Suppressor macrophage treated with lipopolysaccharide for 4 hours (primary cell): ENCODE measurements at places on chromosomes 13 and 19.

DNA sequence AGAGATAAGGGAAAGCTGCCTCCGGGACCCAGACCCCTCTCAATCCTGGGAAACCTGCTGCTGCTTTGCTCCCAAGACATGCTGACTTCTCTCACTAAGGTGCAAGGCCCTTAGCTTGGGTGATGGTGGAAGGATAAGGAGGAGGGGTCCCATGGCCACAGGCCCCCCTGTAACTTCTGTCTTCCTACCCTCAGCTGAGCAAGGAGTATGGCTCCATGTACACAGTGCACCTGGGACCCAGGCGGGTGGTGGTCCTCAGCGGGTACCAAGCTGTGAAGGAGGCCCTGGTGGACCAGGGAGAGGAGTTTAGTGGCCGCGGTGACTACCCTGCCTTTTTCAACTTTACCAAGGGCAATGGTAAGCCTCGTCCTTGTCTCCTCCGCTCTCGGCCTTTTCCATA is 2.0 kb downstream of the CYP2F1 start:
- DNase-seq, result no peak

GRCh38 chr19:42762789-42763188 is 2.7 kb downstream of the PSG8 start:
- DNase-seq, result no peak

- DNase-seq, result no peak
These were observed 8.7 kb downstream of the FIZ1 start for GRCh38 chr19:55590617-55591016.

- DNase-seq, result peak; percentile 57
These were observed 29.9 kb upstream of the FAM124A start for GRCh38 chr13:51192348-51192747.

- DNase-seq, result no peak
These were observed 21.1 kb downstream of the PPP1R37 start for GRCh38 chr19:45114116-45114515.

- peak; percentile 73 for DNase-seq
These were observed 767 bp upstream of the GPR18 start for GRCh38 chr13:99258946-99259345.

DNA sequence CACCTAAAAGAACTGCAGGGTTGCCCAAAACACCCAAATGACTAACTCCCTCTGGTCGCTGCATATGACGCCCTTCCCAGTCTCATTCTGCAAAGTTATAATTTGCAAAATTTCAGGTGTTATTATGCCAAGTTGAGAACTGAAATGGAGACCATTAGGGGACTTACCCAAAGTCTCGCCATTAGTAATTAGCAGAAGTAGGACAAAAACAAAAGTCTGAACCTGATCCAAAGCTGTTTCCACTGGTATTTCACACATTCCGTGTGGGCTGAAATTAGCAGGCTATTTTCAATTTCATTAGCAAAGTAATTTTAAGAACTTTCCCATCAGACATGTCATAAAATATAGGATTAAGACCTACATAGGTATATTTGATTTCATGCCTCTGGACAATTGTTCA is 6.8 kb downstream of the RUBCNL start:
- DNase-seq, result no peak

DNA sequence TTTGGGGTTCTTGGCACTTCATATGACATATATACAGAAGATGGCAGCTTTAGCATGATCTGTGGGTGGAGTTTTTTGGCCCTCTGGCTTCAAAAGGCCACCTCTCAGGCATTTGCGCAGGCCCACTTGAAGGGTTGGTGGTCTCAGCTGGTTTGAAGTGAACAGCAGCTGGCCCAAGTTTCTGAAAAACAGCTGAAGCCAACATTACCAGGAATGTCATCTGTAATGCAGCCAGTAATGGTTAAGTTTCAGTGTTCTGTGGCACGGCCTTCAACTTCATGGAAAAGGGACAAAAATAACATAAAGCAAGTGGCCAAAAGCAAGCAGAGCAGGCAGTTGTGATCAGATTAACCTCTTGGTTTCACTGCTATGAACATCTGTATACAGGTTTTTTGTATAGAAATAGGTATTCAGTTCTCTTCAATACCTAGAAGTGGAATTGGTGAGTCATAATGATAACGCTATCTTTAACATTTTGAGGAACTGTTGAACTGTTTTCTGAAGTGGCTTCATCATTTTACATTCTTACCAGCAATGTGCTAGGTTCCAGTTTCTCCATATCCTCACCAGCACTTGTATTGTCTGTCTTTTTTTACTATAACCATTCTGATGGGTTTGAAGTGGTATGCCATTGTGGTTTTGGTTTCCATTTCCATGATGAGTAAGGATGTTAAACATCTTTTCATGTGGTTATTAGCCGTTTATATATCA is 245.4 kb downstream of the SHISA2 start:
- no peak for DNase-seq

DNA sequence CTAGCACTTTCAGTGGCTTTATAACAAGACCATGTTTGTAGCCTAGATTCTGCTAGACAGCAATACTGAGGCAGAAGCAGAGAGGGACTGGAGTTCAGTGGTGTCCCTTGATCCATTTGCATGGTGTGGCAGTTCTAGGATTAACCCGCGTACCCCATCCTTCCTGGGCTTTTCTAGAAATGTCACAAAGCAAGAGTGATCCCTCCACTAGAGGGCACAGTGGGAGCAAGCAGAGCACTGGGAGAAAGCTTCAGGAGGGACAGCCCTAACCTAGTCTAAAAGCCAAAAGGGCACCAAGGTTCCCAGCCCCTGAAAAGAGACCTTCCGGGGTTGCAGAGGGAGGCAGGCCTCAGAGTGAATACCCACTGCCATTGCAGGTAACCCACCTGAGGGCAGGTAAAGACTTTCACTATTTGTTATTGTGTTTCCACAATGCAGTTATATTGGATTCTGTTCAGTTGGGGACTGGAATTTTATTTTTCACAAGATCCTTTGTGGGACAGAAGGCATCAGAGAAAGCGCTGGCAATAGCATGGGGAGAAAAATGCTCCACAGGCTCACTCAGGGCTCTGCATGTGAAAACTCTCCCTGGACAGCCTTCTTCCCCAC is 170.6 kb downstream of the FLT1 start:
- peak; percentile 81 for DNase-seq

DNA sequence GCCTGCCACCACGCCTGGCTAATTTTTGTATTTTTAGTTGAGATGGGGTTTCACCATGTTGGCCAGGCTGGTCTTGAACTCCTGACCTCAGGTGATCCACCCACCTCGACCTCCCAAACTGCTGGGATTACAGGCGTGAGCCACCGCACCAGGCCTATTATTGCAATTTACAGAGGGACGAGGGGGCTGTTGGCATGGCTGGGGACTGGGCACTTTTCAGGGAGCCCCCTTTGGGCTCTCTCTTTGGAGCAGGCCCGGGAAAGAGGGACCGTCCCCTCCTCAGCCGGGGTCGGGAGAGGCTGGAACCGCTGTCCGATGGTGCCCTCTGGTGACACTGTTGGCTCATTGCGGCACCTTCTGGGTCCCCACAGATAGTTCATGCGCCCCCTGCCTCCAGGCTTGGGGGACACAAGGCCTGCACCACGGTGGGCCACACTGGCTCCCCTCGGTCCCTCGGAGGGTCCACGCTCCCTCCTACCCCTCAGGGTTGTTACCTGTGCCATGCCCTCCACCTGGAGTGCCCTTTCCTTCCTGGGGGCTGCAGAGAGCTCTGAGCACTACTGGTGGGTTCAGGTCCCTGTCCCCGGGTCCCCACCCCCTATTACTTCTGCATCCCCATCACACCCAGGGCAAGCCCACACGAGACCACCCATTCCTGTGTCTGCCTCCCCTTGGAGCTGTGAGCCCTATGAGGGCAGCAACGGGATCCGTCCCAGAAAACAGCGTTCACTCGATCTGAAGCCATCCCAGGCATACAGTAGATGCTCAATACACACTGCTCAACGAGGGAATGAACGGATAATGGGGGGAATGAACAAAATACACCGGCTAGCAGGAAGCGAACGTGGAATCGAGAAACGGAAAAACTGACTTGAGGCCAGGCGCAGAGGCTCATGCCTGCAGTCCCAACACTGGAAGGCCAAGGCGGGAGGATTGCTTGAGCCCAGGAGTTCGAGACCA is 12.5 kb downstream of the FEM1A start:
- DNase-seq, result peak; percentile 70

- no peak for DNase-seq
These were observed 20.6 kb upstream of the ZNF599 start for GRCh38 chr19:34793565-34793964.

DNA sequence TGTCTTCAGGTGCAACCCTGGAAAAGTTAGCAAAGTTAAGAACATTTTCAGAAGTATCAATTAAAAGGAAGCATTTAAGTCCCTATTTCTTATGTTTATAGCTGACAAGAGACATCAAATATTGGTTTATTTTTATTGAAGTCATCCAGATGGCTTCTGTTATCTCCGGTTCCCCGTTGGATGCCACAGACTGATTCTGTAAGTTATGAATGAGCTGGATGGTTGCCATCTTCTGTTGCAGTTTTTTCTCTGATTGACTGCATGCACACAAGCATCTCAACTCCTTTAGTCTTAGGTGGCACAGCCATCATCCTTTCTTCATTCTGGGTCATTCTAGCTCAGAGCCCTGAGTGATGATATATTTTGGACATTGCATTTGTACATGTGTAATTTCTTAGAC is 10.6 kb upstream of the OXGR1 start:
- DNase-seq, result no peak

DNA sequence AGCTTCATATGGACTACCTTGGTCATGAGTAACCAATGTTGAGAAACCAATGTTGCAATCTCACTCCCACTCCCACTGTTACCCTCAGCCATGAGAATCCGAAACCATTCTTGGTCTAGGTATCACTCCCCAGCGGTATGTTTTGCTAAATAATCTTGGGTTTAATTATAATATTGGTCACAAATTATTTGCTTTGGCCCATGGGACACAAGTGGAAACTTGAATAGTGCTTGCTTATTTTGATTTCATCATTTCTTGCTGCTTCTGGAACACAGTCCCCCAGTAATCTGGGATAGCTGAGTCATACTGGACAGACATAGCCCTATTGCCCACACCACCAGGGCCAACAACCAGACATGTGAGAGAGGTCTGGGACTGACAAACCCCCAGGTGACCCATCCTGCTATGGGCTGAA is 171.6 kb upstream of the IPO5 start:
- no peak for DNase-seq

DNA sequence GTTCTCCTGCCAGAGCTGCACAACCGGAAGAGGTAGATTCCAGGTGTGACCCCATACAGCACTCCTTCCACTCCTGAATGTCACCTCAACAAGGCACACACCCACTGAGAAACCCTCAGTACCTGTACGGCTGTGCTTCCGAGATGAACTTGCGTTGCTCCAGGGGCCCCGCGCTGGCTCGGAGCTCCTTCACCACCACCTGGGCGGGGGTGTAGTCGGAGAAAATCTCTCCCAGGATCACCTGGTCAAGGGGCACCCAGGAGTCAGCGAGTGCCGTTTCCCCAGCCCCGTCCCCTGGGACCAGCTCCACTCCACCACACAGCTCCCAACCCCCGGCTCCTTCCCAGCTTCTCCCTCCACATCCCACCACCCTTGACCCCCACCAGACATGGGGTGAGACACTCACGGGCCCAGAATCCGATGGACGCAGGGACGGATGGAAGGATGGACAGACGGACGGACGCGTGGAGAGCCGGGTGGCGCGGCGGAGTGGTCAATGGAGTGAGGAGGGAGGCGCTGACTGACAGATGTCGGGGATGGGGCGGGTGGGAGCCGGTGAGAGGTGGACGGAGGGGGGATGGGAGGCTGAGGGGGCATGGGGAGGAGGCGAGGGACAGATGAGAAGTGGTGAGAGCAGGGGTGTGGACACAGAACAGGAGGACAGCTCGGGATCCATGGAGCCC is 2.8 kb downstream of the LMTK3 start:
- no peak for DNase-seq

DNA sequence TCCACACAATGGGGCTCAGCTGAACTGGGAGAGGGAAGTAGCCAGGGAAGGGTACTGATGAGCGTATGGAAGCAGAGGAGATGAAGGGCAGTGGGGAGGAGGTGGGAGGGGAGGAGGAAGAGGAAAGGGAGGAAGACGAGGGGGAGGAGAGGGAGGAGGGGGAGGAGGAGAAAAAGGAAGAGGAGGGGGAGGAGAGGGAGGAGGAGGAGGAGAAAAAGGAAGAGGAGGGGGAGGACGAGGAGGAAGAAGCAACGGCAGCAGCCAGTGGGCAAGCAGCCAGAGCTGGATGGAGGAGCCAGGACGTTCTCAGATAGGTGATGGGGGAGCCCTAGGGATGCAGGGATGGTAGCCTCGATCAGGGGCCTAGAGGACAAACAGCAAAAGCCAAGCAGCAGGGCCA is 5.6 kb downstream of the CERS4 start:
- no peak for DNase-seq

GRCh38 chr13:73695325-73695724 is 438.9 kb downstream of the KLF12 start:
- DNase-seq, result no peak

GRCh38 chr19:46783670-46784069 is 4.7 kb downstream of the SLC1A5 start:
- no peak for DNase-seq

DNA sequence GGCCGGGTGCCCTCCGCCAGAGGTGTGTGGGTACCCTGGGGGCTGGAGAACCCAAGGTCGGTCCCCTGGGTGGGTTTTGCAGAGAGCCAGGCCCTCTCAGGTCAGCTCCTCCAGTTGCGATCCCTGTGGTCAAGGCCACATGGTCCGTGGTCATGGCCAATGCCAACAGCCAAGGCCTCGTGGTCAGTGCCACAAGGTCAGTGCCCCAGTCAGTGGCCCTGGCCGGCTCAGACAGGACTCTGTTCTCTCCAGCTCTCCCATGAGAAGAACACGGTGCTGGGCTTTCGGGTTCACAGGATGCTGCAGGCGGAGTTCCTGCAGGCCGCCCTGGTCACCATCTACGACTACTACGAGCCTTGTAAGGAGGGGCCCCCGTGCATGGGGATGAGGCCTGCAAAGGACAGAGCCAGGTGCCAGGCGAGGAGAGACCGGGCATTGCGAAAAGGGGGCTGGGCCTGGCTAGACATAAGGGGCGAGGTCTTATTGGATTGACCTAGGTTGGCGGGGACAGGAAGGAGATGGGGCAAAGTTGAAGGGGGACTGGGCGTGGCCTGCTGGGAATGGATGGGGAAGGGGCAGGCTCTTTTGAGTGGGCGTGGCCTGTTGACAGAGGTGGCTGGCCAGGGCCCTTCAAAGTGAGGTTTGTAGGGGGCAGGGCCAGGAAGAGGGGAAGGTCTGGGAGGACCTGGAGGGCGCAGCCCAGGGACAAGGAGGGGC is 15.2 kb upstream of the SHFL start:
- DNase-seq, result no peak

DNA sequence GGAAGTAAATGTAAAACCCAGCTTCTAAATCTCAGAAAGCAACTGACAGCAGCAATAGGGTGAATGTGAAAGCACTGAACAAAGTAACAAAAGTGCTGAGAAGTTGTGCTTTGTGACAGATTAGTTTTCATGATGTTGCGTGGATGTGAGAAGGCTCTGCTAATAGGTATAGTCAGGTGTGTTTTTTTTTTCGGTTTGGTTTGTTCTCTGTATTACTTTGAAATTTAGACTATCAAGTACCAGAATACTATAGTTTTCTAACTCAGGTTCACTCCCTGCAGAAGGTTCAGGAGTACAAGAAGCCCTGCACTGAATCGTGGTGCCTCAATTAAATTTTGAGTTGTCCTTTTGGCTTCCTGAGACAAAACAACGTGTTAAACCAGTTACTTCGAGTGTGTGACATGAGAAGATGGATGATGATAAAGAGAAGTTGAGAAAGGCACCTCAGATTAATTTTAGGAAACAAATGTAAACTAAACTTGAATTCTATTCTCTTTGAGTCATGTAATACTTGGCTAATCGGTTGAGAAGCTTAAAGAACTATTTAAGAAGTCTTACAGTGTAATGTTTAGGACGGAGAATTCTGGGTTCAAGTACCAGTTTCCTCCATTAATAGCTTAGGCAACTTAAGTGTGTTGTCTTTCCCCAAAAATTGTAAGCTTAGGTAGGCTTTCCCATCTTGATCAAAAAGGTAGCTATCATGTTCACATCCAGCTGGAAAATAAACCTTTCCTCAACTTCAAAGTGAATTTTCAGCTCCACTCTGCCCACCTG is 10.3 kb downstream of the MIR17HG start:
- no peak for DNase-seq
